ENCODE measurements at places on chromosomes 2 and 18.

DNA sequence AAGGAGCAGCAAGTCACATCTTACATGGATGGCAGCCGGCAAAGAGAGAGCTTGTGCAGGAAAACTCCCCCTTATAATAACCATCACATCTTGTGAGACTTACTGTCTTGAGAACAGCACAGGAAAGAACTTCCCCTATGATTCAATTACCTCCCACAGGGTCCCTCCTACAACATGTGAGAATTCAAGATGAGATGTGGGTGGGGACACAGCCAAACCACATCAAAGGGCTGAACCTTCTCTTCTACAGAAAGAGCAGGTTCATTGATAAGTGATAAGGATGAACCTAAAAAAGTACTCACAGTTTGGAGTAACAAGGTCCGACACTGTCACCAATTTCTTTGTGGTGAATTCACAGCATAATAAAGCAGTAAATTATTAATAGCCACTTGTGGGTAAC lies 422.2 kb upstream of the FSIP2 start:
- DNase-seq: no peak

DNA sequence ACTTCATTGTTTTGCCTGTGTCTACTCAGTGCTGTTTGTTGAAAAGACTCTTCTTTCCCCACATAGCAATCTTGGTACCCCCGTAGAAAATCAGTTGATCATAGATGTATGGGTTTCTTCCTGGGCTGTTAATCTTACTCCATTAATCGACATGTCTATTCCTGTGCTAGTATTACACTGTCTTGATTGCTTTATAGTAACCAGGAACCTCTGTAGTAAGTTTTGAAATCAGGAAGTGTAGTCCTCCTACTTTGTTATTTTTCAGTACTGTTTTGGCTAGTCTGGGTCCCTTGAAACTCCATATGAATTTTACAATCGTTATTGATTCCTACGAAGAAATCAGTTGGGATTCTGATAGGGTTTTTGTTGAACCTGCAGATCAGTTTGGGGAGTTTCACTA lies 78.8 kb upstream of the FAM136A start:
- no peak for DNase-seq

DNA sequence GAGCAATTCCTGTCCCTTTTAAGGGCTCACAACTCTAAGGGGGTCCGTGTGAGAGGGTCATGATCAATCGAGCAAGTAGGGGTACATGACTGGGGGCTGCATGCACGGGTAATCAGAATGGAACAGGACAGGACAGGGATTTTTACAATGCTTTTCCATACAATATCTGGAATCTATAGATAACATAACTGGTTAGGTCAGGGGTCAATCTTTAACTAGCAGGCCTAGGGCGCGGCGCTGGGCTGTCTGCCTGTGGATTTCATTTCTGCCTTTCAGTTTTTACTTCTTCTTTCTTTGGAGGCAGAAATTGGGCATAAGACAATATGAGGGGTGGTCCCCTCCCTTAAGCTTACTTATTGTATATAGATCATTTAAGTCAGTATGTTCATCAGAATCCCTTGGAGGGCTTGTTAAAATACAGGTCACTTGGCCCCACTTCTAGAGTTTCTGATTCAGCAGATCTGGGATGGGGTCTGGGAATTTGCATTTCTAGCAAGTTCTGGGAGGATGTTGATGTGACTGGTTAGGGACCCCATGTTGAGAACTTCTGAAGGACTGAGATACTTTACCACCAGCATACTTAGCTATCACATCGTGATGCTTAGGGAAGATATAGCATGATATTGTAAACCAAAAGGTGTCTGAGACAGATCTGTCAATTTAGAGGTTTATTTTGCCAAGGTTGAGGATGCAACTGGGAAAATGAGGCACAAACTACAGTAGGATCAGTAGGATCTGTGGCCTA lies 2.8 kb upstream of the INPP4A start:
- no peak for DNase-seq

GRCh38 chr2:219430633-219431615 lies 3.7 kb upstream of the SPEG start:
- no peak for DNase-seq

DNA sequence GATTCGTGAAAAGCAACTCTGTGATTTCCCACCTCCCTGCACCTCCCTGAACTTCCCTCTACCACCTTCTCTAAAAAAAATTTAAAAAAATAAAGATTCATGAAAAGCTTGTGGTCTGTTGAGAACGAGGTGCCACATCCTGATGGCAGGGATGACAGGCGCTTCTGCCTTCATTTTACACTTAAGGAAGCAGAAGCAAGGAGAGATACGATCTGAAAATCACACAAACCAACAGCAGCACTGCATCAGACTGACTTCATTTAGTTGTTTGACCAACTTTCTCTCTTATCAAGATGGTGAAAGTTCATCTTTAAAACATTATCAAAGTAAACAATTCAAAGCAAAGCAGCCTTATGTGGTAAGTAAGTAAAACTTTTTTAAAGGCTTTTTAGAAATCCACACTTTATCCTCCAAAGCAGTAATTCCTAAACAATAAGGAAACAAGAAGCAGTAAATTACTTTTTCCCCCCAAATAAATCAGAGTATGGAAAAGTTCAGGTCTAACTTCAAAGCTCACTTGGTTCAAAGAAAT lies 15.5 kb downstream of the WDFY1 start:
- DNase-seq: no peak

- DNase-seq: no peak
Measured at GRCh38 chr2:134402410-134402809, 148.5 kb downstream of the MGAT5 start.

GRCh38 chr2:239429473-239430350 lies 28.9 kb upstream of the HDAC4 start:
- DNase-seq: no peak

DNA sequence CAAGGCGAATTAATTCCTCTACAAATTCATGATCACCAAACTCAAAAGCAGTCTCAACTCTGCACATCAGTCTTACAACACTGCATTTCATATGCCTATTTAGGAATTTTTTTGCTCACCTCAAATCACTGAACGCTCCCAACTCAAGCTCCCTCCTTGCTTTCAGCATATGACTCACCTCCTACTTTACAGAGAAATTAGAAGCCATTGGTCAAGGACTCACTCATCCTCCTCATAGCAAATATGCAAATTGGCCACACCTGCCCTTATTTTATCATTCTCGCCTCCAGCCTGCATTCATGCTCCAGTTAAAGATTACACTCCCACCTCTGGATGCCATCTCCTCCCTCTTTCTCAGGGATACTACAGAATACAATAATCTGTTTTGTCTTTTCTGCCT lies 148.8 kb downstream of the MBD2 start:
- no peak for DNase-seq

- DNase-seq: no peak
Measured at GRCh38 chr2:138922973-138923563, 142.9 kb upstream of the NXPH2 start.

GRCh38 chr2:15836689-15837610 lies 103.4 kb upstream of the MYCN start:
- no peak for DNase-seq

GRCh38 chr2:212956665-212957607 lies 194.5 kb downstream of the IKZF2 start:
- DNase-seq: no peak

GRCh38 chr2:8631465-8632005 lies 50.3 kb upstream of the ID2 start:
- no peak for DNase-seq

- no peak for DNase-seq
Measured at GRCh38 chr2:8082840-8083239, 599.0 kb upstream of the ID2 start.

DNA sequence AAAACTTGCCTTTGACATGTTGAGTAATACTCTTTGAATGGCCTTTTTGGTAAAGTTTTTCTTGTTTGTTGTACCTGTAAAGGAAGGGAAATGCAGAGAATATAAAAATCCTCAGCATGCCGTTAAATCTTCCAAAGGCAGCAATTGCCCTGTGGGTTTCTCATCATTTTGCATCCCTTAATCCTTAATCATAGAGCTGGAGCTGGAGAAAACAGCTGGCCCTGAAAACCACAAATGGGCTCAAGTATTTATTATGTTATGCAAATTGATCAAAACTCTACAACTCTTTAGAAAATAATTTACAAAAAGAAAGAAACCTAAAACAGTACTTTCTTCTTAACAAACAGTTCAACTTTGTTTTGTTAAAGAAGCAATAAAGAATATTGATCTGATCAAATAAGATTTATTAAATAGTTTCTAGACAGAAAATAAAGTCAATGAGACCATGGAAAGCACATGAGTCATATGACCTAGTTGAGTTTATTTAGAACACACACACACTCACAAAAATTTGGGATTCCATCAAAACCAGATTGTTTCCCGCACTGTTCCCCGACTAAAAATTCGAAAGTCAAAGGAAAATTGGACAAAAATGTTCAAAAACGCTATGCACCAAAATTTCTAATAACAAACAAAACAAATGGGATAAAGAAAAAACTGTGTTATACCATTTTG lies 309.0 kb downstream of the GULP1 start:
- no peak for DNase-seq

- DNase-seq: no peak
Measured at GRCh38 chr18:34031810-34032209, 192.9 kb downstream of the NOL4 start.

GRCh38 chr2:8472545-8473323 lies 209.1 kb upstream of the ID2 start:
- no peak for DNase-seq

GRCh38 chr2:88638743-88639142 lies 11.5 kb upstream of the EIF2AK3 start:
- DNase-seq: peak; percentile 12

DNA sequence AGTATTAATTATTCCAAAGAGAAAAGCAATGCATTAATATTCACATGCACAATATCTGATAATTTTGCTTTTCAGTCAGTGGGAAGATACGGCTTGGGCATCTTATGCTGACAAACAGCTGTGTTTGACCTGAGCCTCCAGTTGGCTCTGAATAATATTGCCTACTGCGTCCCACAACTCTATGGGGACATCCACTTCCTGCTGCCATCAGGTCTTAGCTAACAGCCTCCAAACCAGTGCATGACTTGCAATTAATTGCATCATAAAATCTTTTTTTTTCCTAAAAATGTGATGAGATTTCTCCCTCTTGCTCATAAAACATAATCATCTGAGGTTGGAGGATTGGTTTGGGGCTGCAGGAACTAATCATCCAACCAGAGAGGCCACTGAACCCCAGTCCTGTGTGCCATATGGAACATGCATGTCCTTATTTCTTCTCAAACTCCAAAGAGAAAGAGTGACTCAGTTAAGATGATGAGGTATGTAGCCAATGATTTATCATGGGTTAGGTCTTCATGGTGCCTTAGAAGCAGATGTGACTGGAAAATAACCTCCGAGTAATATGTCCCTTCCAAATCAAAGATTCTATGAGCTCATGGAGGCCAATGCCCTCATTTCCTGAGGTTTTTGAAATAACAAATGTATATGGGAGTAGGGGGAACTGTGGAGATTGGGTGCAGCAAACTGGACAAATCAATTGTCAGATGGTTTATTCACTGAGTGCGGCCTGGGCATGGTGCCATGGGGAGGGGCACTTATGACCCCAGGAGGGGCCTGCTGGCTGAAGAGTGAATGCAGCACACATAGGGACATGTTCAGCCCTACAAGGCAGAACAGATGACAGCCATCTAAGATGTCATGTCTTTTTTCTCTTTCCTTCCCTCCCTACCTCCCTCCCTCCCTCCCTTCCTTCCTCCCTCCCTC lies 39.4 kb downstream of the EDAR start:
- no peak for DNase-seq

DNA sequence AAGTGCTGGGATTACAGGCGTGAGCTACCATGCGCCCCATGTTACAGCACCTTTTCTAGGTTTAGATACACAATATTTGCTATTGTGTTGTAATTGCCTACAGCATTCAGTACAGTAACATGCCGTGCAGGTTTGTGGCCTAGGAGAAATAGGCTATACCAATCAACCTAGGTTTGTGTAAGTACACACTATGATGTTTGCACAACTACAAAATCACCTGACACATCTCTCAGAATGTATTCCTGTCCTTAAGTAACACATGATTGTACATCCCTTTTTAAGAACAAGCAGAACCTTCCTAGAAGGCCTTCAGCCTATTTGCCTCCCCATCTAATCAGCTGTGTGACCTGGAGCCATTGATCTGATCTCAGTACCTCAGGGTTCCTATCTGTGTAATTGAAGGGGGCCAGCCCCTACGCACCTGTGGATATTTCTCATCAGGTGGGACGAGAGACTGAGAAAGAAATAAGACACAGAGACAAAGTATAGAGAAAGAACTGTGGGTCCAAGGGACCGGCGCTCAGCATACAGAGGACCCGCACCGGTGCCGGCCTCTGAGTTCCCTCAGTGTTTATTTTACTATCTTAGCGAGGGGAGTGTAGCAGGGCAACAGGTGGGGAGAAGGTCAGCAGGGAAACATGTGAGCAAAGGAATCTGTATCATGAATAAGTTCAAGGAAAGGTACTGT lies 18.7 kb upstream of the TMBIM1 start:
- no peak for DNase-seq

DNA sequence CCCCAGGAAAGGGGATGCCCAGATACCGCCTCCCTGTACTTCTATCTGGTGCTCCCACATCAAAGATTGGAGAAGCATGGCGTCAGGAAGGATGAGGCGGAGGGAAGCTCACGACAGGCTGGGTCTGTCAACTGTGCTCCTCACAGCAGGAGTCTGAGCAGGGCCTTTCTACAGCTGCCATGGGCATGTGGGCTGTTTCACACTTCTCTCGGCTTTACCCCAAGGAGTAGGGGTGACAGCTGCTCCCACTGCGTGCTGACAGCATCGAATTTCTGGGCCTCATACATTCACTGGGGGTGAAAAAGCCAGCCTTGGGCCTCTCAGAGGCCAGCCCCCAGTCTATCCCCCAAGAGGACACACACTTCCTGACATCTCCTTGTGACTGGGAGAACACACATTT lies 21.1 kb downstream of the NEURL3 start:
- DNase-seq: no peak

GRCh38 chr2:109699646-109700045 lies 85.5 kb downstream of the SOWAHC start:
- DNase-seq: no peak

Data from activated gamma-delta T cell treated with anti-CD3 and anti-CD28 coated beads, Interleukin-2, amount 50 U/mL, for 16 hours (primary cell).